ENCODE measurements at places on chromosomes 1 and 21. TPM values are rescaled to one million over a fixed set of nuclear protein-coding genes. Genes with fewer than 3 reads are reported as not detected.

The KCNJ6 gene
- total RNA-seq = not detected

The RNU1-3 gene
- under 0.01 TPM for total RNA-seq

The PLA2G5 gene
- not detected for total RNA-seq

The SLAMF1 gene
- total RNA-seq = 0.09 TPM

The HPDL gene
- total RNA-seq = not detected

DNA sequence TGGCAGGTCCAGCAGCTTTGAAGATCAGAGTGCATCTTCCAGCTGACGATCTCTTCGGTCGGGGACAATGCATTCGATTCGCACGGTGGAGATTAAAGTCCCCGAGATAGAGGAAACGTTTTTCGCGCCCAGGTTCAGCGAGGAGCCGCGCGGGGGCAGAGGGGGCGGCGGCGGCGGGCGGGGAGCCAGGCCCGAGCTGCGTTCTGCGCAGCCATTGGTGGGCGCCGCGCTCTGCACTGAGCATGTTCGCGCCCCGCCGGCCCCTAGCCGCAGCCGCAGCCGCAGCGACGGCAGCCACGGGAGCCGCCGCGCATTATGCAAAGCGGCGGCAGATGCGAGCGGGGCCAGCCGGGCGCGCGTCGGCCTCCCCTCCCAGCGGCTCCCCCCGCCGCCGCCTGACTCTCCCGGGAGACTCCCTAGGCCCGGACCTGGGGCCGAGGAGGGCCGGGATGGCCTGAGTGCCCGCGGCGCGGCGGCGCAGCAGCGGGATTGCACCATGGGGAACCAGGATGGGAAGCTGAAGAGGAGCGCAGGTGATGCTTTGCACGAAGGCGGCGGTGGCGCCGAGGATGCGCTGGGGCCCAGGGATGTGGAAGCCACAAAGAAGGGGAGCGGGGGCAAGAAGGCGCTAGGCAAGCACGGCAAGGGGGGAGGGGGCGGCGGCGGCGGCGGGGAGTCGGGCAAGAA, at the start of gene FMN2:
TSS of gene FMN2 (plus strand) at position 270 of the 687 bp plus-strand sequence. CDS start at position 497, 227 bp downstream.
- DNase-seq = no peak
- no peaks in the 10 kb centered on the region for H3K36me3 ChIP-seq
- H3K4me3 ChIP-seq = no peak within 1 kb of the TSS
- no peak within 1 kb of the TSS for H3K27ac ChIP-seq
- H3K4me1 ChIP-seq = peaks cover 4% of the 10 kb centered on the region

- no peaks in the 10 kb centered on the region for H3K27me3 ChIP-seq
- H3K4me3 ChIP-seq = no peak overlapping the region
- no peak overlapping the region for H3K27ac ChIP-seq
- H3K4me1 ChIP-seq = no peaks in the 10 kb centered on the region
Measured at GRCh38 chr1:101124405-101124804, 98.8 kb upstream of the DPH5 start.

DNA sequence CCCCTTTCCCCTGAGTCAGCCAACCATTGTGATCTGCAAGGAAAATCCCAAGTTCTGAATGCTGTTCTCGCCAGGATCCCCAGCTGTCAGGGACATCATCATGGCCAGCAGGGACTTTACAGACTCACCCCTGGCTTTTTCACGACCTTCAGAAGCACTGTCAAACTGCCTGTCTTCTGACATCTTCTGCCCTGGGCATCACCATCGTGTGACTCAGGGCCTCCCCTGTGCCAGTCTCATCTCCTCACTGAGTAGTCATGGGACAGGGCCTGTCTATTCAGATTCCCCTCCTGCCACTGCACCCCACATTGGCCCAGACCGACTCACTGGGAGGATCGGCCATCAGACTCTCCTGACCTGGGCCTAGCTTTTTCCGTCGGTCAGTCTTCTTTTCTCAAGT, 72.5 kb upstream of the VAMP3 start:
- H3K4me1 ChIP-seq = no peaks in the 10 kb centered on the region
- H3K4me3 ChIP-seq = no peak overlapping the region
- no peak for DNase-seq
- H3K27me3 ChIP-seq = no peaks in the 10 kb centered on the region
- no peak overlapping the region for H3K27ac ChIP-seq

- peak overlapping the region; percentile 4 for H3K27ac ChIP-seq
- H3K36me3 ChIP-seq = no peaks in the 10 kb centered on the region
- no peaks in the 10 kb centered on the region for H3K27me3 ChIP-seq
- no peak overlapping the region for H3K4me3 ChIP-seq
- H3K4me1 ChIP-seq = no peaks in the 10 kb centered on the region
Measured at GRCh38 chr1:184483101-184483683, 96.4 kb downstream of the C1orf21 start.

DNA sequence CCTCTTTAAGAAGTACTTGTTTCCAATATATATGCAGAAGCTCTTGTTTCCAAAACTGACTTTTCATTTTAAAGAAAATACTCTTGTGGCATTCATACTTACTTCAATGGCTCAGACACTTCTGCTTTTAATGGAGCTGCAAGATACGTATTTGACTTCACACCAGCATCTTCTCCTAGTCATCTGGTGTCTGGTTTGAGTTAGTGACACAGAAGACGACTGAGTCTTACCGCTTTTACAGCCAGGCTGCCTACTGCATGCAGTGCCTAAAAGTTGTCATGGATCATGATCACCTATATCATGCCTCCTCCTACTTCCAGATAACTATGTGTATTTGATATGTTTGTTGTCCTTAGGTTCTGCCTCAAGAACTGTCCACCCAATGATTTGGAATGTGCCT, 185.9 kb downstream of the TPR start:
- no peak for DNase-seq
- no peaks in the 10 kb centered on the region for H3K4me1 ChIP-seq
- no peak overlapping the region for H3K4me3 ChIP-seq
- H3K27me3 ChIP-seq = no peaks in the 10 kb centered on the region

DNA sequence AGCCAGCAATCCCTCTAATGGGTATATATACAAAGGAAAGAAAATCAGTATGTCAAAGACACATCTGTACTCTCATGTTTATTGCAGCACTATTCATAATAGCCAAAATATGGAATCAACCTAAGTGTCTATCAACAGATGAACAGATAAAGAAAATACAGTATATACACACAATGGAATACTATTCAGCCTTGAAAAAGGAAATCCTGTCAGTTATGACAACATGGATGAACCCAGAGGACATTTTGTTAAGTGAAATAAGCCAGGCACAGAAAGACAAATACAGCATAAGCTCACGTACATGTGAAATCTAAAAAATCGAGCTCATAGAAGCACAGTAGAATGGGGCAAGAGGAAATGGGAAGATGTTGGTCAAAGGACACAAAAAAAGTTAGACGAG, 69.1 kb downstream of the WARS2 start:
- H3K27me3 ChIP-seq = no peaks in the 10 kb centered on the region
- no peaks in the 10 kb centered on the region for H3K36me3 ChIP-seq
- H3K4me1 ChIP-seq = no peaks in the 10 kb centered on the region
- H3K27ac ChIP-seq = no peak overlapping the region
- no peak for DNase-seq

DNA sequence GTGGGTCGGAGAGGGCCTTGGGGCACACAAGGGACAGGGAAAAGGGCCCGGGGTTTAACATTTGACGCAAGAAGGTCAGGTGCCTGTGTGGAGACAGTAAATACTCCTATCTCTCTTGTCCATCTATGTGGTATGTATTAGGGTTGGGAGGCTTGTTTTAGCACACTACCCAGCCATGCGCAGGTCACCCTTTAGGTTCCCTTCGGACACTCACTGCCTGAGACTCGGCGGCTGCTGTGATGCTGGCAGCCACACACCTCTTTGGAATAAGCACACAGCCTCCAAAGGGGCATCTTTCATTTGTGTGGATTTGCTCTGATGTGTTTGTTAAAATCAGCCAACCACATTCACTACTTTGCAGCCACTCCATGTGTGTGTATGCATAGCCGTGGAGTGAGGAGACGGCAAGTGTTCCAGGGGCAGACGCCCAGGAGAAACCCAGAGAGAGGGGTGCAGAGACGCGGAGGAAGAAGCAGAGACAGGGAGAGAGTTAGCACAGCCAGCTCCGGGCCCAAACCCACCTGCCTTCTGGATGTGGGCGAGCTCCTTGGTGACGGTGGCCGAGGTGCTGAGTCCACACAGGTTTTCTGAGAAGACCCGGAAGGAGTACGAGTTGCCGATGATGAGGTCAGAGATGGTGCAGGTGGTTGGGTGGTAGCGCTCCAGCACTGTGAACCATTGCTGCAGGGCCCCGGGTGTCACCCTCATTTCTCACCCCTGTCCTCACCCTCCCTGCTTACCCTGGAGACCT, 5.7 kb downstream of the MYBPH start:
- no peak overlapping the region for H3K4me3 ChIP-seq
- H3K27ac ChIP-seq = no peak overlapping the region
- H3K27me3 ChIP-seq = no peaks in the 10 kb centered on the region
- no peaks in the 10 kb centered on the region for H3K36me3 ChIP-seq
- no peaks in the 10 kb centered on the region for H3K4me1 ChIP-seq

DNA sequence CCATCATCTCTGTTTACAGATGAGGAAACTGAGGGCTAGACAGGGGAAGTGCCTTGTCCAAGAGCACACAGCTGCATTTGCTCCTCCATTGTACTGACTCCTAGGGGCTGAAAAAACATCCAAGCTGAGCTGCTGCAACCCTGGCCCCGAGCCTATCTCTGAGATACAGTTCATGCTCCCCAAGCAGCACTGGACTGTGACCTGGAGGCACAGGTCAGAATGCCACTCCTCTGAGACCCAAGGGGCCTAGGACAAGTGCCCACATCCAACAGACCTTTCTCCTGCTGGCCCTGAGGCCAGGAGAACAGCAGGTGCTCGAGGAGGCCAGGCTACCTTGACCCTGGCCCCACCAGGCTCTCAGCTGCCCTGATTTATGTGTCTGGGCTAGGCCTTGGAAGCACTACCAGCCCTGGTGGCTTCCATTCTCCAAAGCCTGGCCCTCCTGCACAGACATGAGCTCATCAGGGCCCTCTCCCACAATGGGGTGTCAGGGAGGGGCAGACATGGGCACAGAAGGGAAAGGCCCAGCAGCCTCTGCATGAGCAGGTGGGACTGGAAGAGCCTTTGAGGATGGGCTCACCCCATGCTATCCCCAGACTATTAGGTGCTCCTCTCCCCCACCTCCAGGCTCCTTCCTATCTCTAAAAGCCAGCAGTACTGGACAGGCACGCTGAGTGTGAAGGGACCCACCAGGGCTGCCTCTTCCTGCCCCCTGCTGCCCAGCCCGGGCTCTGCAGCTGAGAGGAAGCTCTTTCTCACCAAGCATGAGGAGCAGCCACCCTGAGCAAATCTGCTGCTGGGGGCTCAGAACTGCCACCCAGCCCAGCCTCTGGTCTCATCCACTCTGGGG, 18.8 kb downstream of the ADGRB2 start:
- H3K4me1 ChIP-seq = peaks cover 4% of the 10 kb centered on the region
- no peak overlapping the region for H3K27ac ChIP-seq
